CD8-positive, alpha-beta T cell (primary cell): ENCODE measurements at places on chromosomes 7 and 10.
A peak's percentile ranks its signal among the peaks of the same experiment; 100 is the strongest.

- DNase-seq = no peak
These were observed 621.2 kb downstream of the SDK1 start for GRCh38 chr7:3922175-3922635.

- DNase-seq = no peak
These were observed 35.9 kb downstream of the WDFY4 start for GRCh38 chr10:48720611-48721010.

GRCh38 chr7:37944737-37945054, 24.3 kb downstream of the EPDR1 start:
- DNase-seq = no peak

DNA sequence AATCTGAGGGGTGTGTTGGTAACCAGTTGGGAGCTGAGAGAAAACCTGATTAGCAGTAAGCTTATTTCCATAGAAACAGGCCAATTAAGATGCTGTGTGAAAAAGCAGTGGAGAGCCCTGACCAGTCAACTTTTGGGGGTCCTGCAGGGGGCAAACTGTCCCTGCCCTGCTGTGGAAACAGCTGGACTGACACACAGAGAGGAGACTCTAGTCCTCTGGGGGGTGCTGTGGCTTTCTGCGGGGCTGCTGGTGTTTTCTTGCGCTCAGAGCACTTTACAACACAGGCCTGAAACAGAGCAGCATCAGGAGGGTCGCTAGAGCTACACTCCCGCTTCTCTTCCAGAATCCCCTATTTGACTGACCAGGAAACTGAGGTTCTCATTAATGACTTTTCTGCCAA, 546.9 kb upstream of the GALNT17 start:
- peak; percentile 44 for DNase-seq

GRCh38 chr10:121244818-121245217, 353.4 kb downstream of the FGFR2 start:
- no peak for DNase-seq

DNA sequence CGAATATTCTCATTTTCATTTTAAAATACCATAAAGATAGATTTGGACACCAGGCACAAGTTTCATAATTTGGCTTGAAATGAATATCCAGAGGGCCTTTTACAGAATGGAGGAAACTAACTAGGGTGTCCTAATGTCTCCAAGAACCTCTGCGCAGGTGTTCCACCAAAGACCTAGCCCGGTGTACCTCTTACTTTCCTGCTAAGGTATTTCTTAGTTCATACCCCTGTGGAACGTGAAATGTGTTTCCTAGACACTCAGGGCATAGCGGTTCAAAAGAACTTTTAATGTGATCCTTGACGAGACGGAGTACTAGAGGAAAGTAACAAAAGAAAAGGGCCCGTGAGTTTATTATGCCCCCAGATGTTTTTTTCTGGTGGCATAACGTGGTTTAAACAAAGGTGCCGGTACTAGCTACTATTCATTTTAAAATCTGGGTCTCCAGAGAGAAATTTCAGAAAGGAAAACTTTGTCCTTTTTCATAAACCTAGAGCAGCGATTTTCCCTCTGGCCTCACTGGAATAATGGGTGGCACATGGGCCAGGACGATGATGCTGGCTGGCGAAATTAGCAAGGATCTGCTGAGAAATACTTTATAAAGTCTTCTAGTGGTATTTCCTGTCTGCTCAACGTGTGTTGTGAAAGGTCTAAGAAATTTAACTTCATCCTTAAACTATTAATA, 1.4 kb downstream of the APBB1IP start:
- no peak for DNase-seq

- no peak for DNase-seq
These were observed 143.2 kb downstream of the PRKG1 start for GRCh38 chr10:51217505-51217904.

DNA sequence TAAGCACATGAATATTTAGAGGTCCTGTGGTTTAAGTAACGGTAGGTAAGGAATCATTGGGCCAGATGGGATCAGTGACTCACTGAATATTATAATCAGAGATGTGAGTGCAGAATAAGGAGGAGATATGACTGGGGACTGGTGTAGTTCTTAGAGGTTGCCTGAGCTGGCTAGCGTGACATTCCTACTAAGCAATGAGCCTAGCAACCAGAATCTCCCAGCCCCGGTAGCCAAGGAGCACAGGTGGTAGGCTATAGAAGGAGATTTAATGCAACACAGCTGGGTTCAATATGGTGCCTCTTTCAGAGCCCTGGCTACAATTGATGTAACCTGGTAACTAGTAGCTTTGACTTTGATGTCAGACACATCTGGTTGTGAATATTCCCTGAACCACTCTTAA, 641.6 kb downstream of the AUTS2 start:
- DNase-seq = no peak

DNA sequence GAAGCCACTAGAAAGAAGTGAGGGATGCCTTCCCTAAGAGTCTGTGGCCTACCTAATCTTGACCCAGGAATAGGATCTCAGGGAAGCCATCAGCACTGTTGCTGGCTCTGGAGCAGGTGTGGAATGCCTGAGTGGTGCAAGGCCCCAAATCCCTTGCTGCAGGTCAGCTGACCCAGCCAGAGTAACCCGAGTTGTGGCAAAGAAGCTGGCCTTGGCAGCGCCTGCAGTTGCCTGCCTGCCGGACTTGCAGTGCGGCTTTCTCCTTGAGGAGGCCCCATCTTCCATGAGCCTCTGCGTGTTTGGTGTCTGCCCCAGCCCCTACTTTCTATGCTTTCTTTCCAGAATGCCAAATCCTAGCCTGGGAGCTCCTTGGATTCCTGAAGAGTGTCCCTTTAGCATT, 5.8 kb downstream of the KIAA1217 start:
- DNase-seq = no peak

DNA sequence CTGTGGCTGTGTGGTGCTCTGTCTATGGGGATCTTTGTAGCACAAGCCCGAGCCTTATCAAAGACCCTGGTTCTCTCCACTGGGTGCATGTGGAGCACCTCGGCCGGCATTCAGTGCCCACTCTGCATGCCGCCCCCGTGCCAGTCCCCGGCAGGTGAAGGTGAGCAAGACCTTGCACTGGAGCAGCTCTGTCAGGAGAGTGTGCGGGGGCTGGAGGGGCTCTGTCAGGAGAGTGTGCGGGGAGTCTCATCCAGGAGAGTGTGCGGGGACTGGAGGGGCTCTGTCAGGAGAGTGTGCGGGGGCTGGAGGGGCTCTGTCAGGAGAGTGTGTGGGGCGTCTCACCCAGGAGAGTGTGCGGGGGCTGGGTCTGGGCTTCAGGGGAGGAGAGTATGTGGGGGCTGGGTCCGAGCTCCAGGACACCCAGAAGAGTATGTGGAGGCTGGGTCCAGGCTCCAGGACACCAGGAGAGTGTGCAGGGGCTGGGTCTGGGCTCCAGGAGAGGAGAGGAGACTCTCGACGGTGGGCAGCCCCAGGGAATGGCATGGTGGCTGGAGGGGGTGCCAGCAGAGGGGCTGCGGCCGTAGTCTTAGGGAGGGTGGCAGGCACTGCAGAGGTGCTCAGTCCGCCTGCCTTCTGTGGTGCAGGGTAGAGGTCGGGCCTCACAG, 40.8 kb downstream of the INPP5A start:
- no peak for DNase-seq

DNA sequence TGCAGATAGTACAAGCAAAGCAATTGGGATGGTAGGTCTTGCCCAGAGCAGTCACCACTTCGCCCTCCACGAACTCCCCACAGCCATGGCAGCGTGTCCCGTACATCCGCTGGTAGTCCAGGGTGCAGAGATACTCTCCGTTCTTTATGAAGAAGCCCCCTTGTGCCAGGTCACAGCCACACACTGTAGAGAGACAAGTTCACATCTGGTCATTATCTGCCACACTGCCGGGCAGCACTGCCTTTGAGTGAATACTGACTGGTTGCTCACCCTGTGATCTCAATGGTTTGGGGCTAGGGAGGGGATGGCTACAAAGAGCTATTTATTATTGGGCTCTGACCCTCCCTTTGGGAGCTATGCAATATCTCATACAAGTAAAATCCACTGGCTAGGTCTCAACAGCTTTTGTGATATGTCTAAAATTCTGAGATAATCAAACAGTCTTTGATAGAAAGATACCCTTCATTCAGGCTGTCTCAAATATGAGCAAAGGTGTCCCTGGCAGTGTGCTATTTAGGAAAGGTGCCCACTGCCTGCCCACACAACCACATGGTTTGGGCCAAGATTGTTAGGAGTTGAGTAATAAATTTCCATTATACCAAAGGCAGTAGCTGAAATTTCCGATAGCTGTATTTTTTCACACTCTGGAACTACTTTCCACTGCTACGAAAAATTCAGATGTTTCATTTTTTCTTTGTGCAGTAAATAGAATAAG, 82.5 kb downstream of the ABLIM1 start:
- no peak for DNase-seq

DNA sequence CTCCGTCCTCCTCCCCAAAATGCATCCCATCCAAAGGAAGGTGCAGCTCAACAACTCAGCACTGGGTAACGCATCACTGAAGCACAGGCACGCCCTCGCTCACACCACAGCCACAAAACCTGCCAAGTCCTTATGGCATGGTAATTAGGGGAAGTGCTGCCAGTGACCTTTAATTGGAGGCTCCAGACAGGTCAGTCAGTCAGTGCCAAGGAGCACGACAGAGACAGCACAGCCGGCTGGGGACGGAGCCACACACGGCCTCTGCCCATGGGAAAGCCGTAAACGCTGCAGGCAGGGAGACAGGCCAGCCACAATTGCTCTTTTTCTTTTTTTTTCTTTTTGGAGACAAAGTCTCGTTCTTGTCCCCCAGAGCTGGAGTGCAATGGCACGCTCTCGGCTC, 146.5 kb downstream of the MAD1L1 start:
- DNase-seq = no peak

GRCh38 chr7:86149024-86149665, 494.6 kb upstream of the GRM3 start:
- no peak for DNase-seq

- no peak for DNase-seq
These were observed 136.2 kb downstream of the ANK3 start for GRCh38 chr10:60253484-60253883.

GRCh38 chr7:75928568-75928914, 13.6 kb downstream of the POR start:
- DNase-seq = peak; percentile 23

GRCh38 chr7:43750016-43750887, 8.2 kb upstream of the BLVRA start:
- no peak for DNase-seq

DNA sequence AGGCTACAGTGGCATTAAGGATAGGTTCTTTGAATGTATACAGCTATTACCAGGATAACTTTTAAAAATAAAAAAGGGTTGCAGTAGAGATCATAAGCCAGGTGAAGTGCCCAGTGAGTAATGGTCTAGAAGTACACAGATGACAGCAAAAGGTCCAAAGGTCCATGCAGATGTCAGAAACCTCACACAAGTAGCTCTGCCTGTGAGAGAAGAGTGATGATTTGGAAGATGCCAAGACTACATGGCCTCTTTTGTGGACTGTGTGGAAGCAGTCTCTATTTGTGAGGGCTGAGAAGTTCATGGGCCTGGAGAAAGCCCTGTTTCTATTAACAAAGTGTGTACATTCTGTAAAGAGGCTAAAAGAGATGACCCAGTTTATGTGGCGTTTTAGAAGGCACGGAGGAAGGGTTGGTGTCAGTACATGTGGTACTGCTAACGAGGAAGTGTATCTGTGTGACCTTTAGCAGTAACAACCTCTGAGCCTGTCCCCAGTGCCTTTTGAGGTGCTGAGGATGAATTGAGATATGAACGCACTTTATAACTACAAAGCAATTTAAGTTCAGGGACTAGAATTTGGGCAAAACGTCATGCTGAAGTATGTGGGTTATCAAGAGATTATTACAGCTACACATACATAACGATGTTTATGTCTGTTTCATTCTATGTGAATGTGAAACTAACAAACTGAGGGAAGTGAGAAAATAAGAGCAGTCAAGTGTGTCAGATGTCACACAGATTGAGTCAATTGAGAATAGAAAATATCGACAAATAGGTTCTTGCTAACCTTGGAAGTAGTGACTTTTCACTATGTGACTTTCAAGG, 7.6 kb downstream of the CYCS start:
- no peak for DNase-seq

GRCh38 chr10:132464256-132465192, 67.5 kb downstream of the PWWP2B start:
- no peak for DNase-seq

- no peak for DNase-seq
These were observed 157.4 kb upstream of the MAGI2 start for GRCh38 chr7:79610748-79611304.

- DNase-seq = peak; percentile 78
These were observed 695 bp upstream of the VDAC2 start for GRCh38 chr10:75209921-75210281.

- no peak for DNase-seq
These were observed 123.8 kb downstream of the AMPH start for GRCh38 chr7:38507384-38507783.

- peak; percentile 85 for DNase-seq
These were observed at the start of gene ZNF33A for GRCh38 chr10:38010119-38010903. ZNF33A (plus strand) TSS chr10:38010675; CDS start chr10:38012342, 1,667 bp downstream.

- no peak for DNase-seq
These were observed 1.4 kb downstream of the GIMAP5 start for GRCh38 chr7:150738591-150739001.

GRCh38 chr10:48760983-48761382, 76.3 kb downstream of the WDFY4 start:
- no peak for DNase-seq

- DNase-seq = no peak
These were observed 83.8 kb downstream of the ABCA13 start for GRCh38 chr7:48255046-48255445.

GRCh38 chr7:118918556-118918955, 694.1 kb downstream of the ANKRD7 start:
- DNase-seq = no peak

DNA sequence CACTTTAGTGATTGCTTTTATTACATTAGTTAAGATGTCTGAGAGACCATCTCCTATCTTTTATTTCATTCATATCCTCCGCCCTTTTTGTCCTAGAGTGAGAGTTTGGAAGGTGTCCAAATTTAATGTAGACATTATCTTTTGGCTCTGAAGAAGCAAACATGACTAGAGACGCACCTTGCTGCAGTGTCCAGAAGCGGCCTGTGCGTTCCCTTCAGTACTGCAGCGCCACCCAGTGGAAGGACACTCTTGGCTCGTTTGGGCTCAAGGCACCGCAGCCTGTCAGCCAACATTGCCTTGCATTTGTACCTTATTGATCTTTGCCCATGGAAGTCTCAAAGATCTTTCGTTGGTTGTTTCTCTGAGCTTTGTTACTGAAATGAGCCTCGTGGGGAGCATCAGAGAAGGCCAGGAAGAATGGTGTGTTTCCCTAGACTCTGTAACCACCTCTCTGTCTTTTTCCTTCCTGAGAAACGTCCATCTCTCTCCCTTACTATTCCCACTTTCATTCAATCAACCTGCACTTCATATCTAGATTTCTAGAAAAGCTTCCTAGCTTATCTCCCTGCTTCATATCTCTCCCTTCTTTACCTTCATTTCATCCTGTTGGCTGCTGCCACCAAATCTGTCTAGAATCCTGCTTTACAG, 10.4 kb upstream of the CLCN1 start:
- DNase-seq = peak; percentile 72

- DNase-seq = no peak
These were observed 94.9 kb downstream of the GFRA1 start for GRCh38 chr10:116178086-116178605.
